ENCODE measurements at places on chromosomes 13 and 19. TPM values are rescaled to one million over a fixed set of nuclear protein-coding genes. Genes with fewer than 3 reads are reported as not detected.

RAB20 gene
- total RNA-seq, result 3.2 TPM

PABPC3 gene
- 0.11 TPM for total RNA-seq

ERICH4 gene
- total RNA-seq, result not detected

CBY2 gene
- total RNA-seq, result not detected

OVOL3 gene
- not detected for total RNA-seq

ZFR2 gene
- total RNA-seq, result not detected

LILRA2 gene
- total RNA-seq, result not detected

GSX1 gene
- total RNA-seq, result not detected

FBXW9 gene
- total RNA-seq, result 7.2 TPM

GNA15 gene
- 0.11 TPM for total RNA-seq

DIRAS1 gene
- total RNA-seq, result 4.2 TPM

MATK gene
- total RNA-seq, result not detected

RGCC gene
- 17.0 TPM for total RNA-seq

ATP8B3 gene
- 2.7 TPM for total RNA-seq

CRYL1 gene
- total RNA-seq, result 27.0 TPM

LILRA1 gene
- total RNA-seq, result not detected
